ENCODE measurements at places on chromosomes 12 and 14. TPM values are rescaled to one million over a fixed set of nuclear protein-coding genes. Genes with fewer than 3 reads are reported as not detected.

Gene C14orf180
- 0.18 TPM for total RNA-seq

Gene AMN1
- total RNA-seq: 7.7 TPM

Gene AJUBA
- 28.7 TPM for total RNA-seq

Gene MRPS35
- 31.5 TPM for total RNA-seq

Gene RGS6
- total RNA-seq: 2.5 TPM

DNA sequence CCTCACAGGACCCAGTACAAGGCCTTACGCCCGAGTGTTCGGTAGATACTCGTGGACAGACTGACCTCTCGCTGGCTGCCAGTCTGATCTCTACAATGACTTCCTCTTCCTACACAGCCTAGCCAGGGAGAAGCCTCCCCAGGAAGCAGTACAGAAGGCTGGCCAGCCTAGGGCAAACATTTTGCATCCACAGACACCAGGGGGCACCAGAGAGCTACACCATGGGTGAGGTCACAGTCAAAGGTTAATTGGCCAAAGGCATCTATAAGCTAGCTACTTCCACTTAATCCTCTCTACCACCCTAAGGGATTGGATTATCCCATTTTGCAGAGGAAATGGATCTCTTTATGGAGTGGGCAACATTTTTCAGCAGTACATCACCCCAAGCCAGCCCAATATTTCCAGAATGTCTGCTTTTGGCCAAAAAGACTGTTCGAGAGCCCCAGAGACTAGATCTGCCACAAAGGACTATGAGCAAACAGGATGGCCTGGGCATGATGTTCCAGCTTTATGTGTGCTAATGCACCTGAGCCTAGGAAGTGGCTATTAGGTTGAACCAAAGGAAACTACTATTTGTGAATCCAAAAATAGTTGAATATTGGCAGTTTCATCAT is 14.6 kb upstream of the PNMA1 start:
- H3K4me1 ChIP-seq: peaks cover 54% of the 10 kb centered on the region
- DNase-seq: peak; percentile 87
- no peaks in the 10 kb centered on the region for H3K27me3 ChIP-seq
- H3K27ac ChIP-seq: peak overlapping the region; percentile 31

- H3K36me3 ChIP-seq: no peaks in the 10 kb centered on the region
- DNase-seq: no peak
- no peak overlapping the region for H3K27ac ChIP-seq
- H3K27me3 ChIP-seq: no peaks in the 10 kb centered on the region
These were observed 907.5 kb upstream of the MDGA2 start for GRCh38 chr14:48582938-48583337.

DNA sequence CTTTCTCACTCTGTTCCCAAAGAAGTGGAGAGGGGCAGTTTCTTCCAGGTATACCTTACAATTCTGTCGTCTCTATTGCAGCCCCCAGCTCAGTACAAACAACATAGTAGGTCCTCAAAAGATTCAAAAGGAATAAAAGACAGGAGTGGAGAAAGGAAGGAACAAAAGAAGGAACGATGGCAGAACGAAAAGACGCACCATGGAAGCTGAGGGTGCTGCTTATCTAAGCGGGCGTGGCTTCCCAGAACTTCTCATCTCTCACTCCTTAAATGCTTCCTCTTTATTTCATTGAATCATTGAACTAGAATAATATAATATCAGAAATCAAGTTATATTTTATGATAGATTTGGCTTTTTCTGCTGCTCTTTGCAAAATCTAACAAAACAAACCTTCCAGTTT is 13.7 kb upstream of the LTA4H start:
- H3K36me3 ChIP-seq: no peaks in the 10 kb centered on the region
- H3K4me3 ChIP-seq: no peak overlapping the region
- DNase-seq: no peak
- no peaks in the 10 kb centered on the region for H3K27me3 ChIP-seq

DNA sequence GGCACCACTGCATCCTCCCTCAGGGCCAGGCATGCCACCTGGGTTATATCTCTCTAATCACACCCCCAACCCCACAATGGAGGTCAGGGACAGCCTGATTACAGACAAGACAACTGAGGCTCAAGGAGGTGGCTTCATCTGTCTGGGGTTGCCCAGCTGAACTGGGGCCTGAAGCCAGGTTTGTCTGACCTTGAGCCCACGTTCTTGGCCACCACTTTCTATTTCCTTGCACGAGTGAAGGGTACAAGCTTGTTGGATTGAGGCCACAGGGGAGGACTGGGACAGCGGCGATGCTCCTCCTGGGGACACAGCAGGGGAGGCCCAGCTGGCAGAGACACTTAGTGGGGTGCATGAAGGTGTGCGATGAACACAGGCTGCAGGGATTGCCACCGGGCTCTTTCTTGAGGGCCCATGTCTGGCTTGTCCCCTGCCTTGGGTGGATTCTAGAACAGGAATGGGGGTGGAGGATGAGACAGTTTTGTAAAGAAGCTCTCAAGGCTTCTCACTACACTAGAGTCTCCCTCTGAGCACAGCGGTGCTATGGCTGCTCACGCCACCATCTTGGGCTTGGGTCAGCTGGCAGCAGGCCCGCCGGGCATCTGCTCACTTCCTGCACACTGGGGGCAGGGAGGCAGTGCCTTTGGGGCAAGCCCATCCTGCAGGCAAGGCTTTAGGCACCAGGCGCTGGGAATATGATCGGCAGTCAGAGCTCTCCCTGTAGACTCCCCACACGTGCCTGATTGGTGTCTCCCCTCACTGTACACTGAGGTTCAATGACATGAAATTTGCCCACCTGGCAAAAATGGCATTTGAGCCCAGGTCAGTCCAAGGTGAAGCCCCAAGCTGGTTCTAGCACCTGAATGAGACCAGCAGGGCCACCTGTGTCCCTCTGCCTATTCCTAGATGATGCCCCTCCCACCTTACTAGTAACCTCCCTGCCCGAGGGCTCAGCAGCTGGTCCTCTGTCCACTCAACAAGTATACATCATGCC is 16.0 kb downstream of the RITA1 start:
- no peak overlapping the region for H3K27ac ChIP-seq
- H3K36me3 ChIP-seq: no peaks in the 10 kb centered on the region
- no peak overlapping the region for H3K4me3 ChIP-seq
- H3K27me3 ChIP-seq: no peaks in the 10 kb centered on the region
- H3K4me1 ChIP-seq: peaks cover 6% of the 10 kb centered on the region
- DNase-seq: no peak

DNA sequence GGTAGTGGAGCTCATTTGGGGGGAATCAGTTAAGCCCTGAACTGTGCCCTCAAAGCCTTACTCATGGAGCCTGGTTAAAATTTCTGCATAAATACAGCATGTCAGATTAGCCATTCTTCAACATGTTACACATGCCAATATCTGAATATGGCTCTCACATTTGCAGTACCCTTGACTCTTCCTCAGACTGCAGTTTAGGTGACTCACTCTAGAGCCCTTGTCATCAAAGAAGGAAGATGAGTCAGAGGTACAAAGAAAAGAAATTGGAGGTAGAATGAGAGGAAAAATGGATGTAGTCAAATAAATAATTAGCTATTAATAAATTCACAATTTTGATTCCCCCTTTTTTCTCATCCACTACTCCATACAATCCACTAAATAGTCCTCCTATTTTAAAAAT is 23.6 kb upstream of the OR4K2 start:
- no peaks in the 10 kb centered on the region for H3K27me3 ChIP-seq
- no peaks in the 10 kb centered on the region for H3K36me3 ChIP-seq
- H3K4me1 ChIP-seq: no peaks in the 10 kb centered on the region
- DNase-seq: no peak
- no peak overlapping the region for H3K4me3 ChIP-seq
- H3K27ac ChIP-seq: no peak overlapping the region

GRCh38 chr12:30882706-30883105 is 43.8 kb upstream of the TSPAN11 start:
- no peaks in the 10 kb centered on the region for H3K4me1 ChIP-seq
- no peaks in the 10 kb centered on the region for H3K36me3 ChIP-seq
- H3K4me3 ChIP-seq: no peak overlapping the region
- no peak for DNase-seq

GRCh38 chr12:108750526-108750925 is 19.2 kb upstream of the CORO1C start:
- DNase-seq: no peak
- no peak overlapping the region for H3K27ac ChIP-seq
- H3K4me3 ChIP-seq: no peak overlapping the region
- H3K4me1 ChIP-seq: no peaks in the 10 kb centered on the region

- H3K27me3 ChIP-seq: no peaks in the 10 kb centered on the region
- no peaks in the 10 kb centered on the region for H3K4me1 ChIP-seq
- no peak overlapping the region for H3K27ac ChIP-seq
- no peak overlapping the region for H3K4me3 ChIP-seq
These were observed 201.6 kb downstream of the PAX9 start for GRCh38 chr14:36863271-36863670.

- H3K36me3 ChIP-seq: no peaks in the 10 kb centered on the region
- peak within 1 kb of the TSS; percentile 79 for H3K4me3 ChIP-seq
- peak within 1 kb of the TSS; percentile 99 for H3K27ac ChIP-seq
- DNase-seq: peak; percentile 87
These were observed at the start of gene SAMD4A for GRCh38 chr14:54566410-54567223. SAMD4A (plus strand) TSS chr14:54567128; CDS start chr14:54567917, 789 bp downstream.
